ENCODE measurements at places on chromosomes 12 and 14. TPM values are rescaled to one million over a fixed set of nuclear protein-coding genes. Genes with fewer than 3 reads are reported as not detected.

BICD1 gene
- 45.8 TPM for total RNA-seq

NEDD1 gene
- total RNA-seq, result 26.8 TPM

ERP27 gene
- 0.88 TPM for total RNA-seq

STYK1 gene
- 15.2 TPM for total RNA-seq

TIGAR gene
- 31.2 TPM for total RNA-seq

PIWIL1 gene
- not detected for total RNA-seq

Data from endothelial cell of umbilical vein (primary cell).